ENCODE measurements at places on chromosomes 16 and 17. TPM values are rescaled to one million over a fixed set of nuclear protein-coding genes. Genes with fewer than 3 reads are reported as not detected.

GRCh38 chr17:2909846-2910234 lies 113.6 kb downstream of the RAP1GAP2 start:
- no peaks in the 10 kb centered on the region for H3K4me1 ChIP-seq
- DNase-seq: no peak
- H3K36me3 ChIP-seq: peaks cover 36% of the 10 kb centered on the region
- no peak overlapping the region for H3K4me3 ChIP-seq

DNA sequence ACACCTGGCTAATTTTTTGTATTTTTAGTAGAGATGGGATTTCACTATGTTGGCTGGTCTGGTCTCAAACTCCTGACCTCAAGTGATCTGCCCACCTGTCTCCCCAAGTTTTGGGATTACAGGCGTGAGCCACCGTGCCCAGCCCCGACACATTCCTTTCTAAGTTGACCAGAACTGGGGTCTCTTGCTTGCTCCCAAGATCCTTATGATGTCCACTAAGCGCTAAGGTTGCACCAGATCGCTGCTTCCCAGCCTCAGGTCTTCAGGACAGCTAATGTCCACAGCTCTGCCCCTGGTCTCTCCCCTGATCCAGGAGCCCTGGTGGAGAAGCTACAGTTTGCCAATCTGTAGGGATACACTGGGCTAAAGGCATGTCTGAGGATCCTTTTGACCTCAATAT lies 29.5 kb downstream of the NSMCE1 start:
- no peak overlapping the region for H3K4me3 ChIP-seq
- H3K27me3 ChIP-seq: peaks cover 1% of the 10 kb centered on the region
- no peak for DNase-seq

GRCh38 chr17:81556175-81556691 lies 4.1 kb upstream of the FAAP100 start:
- H3K4me3 ChIP-seq: peak overlapping the region; percentile 50
- H3K27me3 ChIP-seq: peaks cover 8% of the 10 kb centered on the region
- peaks cover 55% of the 10 kb centered on the region for H3K4me1 ChIP-seq
- DNase-seq: peak; percentile 48
- H3K36me3 ChIP-seq: peaks cover 37% of the 10 kb centered on the region

GRCh38 chr17:45976391-45976754 lies 22.7 kb upstream of the STH start:
- H3K4me1 ChIP-seq: no peaks in the 10 kb centered on the region
- no peak overlapping the region for H3K27ac ChIP-seq

DNA sequence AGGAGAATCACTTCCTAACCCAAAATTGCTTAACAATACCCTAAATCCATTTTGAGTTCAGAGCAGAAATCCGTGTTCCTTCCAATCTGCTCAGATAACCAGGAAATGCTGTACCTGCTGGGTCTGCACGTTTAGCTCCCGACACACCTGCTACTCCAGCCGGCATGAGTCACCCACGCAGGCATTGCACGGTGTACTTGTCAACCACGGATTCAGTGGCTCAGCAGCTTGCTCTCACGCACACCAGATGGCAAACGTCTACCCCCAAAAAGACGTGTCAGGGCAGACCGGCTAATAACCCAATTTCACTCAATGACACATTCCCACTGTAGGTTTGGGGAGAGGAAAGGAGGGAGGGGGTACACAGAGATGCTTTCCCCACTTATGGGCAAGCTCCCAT lies 468.1 kb downstream of the SOX9 start:
- H3K4me1 ChIP-seq: peaks cover 32% of the 10 kb centered on the region
- H3K36me3 ChIP-seq: no peaks in the 10 kb centered on the region
- H3K27ac ChIP-seq: no peak overlapping the region
- no peak for DNase-seq
- no peak overlapping the region for H3K4me3 ChIP-seq
- H3K27me3 ChIP-seq: peaks cover 10% of the 10 kb centered on the region

DNA sequence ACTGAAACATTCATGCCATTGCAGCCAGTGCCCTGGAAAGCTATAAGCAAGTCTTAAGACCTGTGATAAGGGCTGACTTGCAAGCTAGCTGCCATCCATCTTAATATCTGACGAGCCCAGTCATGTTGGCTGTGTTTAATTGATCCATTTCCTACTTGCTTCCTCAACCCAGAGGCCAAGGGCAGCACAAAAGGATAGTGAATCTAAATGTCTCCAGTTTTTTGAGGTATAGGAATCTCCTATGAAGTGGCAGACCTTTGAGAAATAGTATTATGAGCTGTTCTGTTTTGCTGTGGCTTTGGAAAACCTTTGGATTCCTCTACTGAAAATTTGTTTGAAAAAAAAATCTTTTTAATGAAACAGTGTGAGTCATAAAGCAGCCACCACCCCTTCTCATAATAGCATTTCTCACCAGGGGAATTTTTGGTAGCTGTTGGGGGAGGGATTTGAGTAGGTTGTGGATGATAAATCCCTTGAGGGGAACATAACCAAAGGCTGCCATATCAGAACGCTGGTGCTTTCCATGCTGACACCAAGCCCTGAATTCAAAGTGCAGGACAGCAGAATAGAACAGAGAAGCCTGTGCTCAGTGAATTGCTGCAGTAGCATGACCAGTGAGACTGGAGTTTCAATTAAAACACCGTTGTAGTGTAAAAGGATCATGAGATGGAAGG lies 12.9 kb downstream of the ZNRF1 start:
- H3K4me3 ChIP-seq: peak overlapping the region; percentile 76
- no peaks in the 10 kb centered on the region for H3K27me3 ChIP-seq
- peaks cover 4% of the 10 kb centered on the region for H3K36me3 ChIP-seq
- H3K4me1 ChIP-seq: peaks cover 47% of the 10 kb centered on the region
- peak; percentile 78 for DNase-seq

DNA sequence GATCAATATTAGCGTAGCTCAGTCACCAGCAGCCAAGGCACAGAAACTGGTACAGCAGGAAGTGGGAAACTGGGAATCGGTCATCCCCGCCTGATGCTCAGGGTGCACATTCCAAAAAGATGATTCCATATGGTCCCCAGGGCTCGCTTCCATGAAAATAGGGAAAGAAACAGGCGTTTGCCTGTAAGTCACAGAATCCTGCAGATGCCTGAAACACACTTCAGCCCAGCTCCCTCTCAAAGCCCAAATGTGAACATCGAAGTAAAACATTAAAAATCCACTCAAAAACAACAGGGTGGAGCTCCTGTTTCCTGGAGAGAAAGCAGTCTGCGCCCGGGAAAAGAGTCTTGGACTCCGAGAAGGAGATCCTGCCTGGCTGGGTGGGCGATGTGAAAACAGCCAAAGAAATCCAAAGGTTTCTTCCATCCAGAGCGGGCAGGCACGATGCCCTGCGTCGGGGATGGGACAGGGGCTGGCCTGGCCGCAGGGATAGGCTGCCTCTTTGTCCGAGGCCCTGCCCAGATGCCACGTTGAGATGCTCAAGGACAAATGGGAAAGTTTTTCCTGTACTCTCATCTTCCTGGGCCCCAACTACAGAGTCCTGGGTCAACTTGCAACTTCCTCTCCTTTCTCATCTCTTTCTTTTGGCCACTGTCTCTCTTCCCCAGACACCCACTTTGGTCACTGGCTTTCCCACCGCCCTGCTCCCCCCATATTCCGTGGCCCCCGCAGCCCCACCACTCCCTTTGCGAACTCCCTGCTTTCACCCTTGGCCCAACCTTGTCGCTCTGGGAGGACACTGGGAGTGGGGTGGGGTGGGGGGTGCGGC lies 743 bp downstream of the WIPI1 start:
- H3K36me3 ChIP-seq: no peaks in the 10 kb centered on the region
- peak; percentile 88 for DNase-seq
- H3K27me3 ChIP-seq: peaks cover 10% of the 10 kb centered on the region
- H3K27ac ChIP-seq: peak overlapping the region; percentile 100

- H3K27me3 ChIP-seq: peaks cover 29% of the 10 kb centered on the region
- H3K4me3 ChIP-seq: no peak overlapping the region
- no peak overlapping the region for H3K27ac ChIP-seq
- no peak for DNase-seq
- no peaks in the 10 kb centered on the region for H3K4me1 ChIP-seq
Measured at GRCh38 chr16:28313587-28313986, 21.3 kb downstream of the SBK1 start.

- no peak for DNase-seq
- H3K27me3 ChIP-seq: no peaks in the 10 kb centered on the region
- H3K4me1 ChIP-seq: no peaks in the 10 kb centered on the region
- H3K36me3 ChIP-seq: peaks cover 11% of the 10 kb centered on the region
- H3K27ac ChIP-seq: no peak overlapping the region
Measured at GRCh38 chr16:74679983-74680382, 13.3 kb upstream of the RFWD3 start.

DNA sequence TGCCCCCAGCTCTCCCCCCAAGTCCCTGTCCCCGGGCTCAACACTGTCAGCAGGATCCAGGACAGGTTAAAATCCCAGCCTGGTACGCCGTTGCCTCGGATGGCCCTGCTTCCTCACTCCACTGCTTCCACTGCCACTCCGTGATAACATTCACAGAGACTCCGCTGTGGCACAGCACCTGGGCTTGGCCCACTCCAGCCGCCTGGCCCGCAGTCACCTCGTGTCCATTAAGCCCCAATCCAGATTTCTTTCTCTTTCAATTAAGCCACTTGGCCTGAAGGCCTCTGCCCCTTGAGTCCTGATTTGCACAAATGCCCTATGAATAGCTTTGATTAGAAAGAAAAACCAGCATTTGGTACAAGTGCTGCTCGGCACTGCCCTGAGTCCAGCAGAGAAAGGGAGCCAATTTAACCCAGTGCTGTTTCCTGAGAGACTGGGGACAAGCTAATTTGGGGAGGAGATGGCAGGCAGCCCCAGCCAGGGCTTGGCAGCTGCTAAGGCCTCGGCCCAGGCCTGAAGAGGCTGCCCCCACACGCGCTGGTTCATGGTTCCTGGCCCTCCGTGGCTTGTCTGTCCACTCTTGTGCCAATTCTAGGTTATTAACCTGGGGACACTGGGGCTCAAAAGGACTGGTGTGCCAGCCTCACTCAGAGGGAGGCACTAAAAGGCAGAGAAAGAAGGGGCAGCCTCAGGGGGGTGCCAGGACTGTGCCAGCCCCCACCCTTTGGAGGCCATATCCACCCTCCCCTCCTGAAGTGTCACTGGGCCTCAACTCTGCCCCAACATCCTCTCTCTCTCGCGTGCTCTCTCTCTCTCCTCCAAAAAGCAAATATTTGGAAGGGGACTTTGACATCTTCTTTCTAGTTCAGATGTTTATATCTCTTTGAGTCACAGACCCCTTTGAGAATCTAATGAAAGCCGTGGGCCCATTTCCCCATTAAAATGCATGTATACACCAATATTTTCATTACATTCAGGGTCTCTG lies 29.8 kb upstream of the SPPL2C start:
- H3K27me3 ChIP-seq: peaks cover 25% of the 10 kb centered on the region
- no peak overlapping the region for H3K4me3 ChIP-seq
- no peak for DNase-seq
- no peaks in the 10 kb centered on the region for H3K36me3 ChIP-seq
- no peaks in the 10 kb centered on the region for H3K4me1 ChIP-seq

- H3K36me3 ChIP-seq: no peaks in the 10 kb centered on the region
- H3K4me3 ChIP-seq: no peak overlapping the region
- no peak overlapping the region for H3K27ac ChIP-seq
- DNase-seq: no peak
- no peaks in the 10 kb centered on the region for H3K4me1 ChIP-seq
- no peaks in the 10 kb centered on the region for H3K27me3 ChIP-seq
Measured at GRCh38 chr16:23999663-24000062, 163.9 kb downstream of the PRKCB start.

GRCh38 chr16:67946128-67946569 lies 2.2 kb upstream of the LCAT start:
- no peaks in the 10 kb centered on the region for H3K4me1 ChIP-seq
- peaks cover 14% of the 10 kb centered on the region for H3K36me3 ChIP-seq
- H3K27ac ChIP-seq: no peak overlapping the region
- H3K4me3 ChIP-seq: no peak overlapping the region
- peaks cover 6% of the 10 kb centered on the region for H3K27me3 ChIP-seq
- DNase-seq: no peak

- H3K4me1 ChIP-seq: peaks cover 20% of the 10 kb centered on the region
- peaks cover 49% of the 10 kb centered on the region for H3K27me3 ChIP-seq
- no peak overlapping the region for H3K27ac ChIP-seq
- no peak overlapping the region for H3K4me3 ChIP-seq
- no peaks in the 10 kb centered on the region for H3K36me3 ChIP-seq
- no peak for DNase-seq
Measured at GRCh38 chr17:57811638-57812280, 38.1 kb downstream of the MRPS23 start.

DNA sequence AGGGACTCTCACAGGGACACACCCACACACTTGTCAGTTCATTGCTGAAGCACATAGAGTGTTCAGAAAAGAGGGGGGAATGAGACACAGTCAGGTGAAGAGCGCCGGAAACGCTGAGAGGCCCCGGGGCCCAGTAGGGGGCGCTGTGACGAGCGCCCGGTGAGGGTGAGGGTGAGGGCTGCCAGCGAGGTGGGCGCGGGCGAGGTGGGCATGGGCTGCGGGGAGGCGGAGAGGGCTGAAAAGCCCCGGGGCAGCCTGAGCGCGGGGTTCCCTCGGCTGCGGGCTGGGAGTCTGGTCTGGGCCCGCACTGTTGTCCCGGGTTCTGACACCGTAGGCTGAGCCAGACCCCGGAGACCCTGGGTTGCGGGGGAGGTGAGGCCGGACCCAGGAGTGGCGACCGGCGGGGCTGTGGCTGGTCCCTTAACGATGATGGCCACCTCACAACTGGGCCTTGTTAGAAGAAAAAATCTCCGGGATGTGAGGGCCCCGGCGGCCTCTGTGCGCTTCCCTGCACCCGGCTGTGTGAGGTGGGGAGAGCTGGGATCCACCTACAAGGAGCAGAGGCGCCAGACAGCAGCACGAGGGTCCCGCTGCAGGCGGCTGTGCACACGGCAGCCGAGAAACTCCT lies 91.4 kb downstream of the C16orf78 start:
- H3K27ac ChIP-seq: no peak overlapping the region
- no peak overlapping the region for H3K4me3 ChIP-seq
- H3K36me3 ChIP-seq: peaks cover 4% of the 10 kb centered on the region
- H3K27me3 ChIP-seq: peaks cover 4% of the 10 kb centered on the region
- no peak for DNase-seq

GRCh38 chr17:68719431-68719830 lies 118.3 kb upstream of the FAM20A start:
- no peak overlapping the region for H3K4me3 ChIP-seq
- no peaks in the 10 kb centered on the region for H3K27me3 ChIP-seq
- DNase-seq: no peak
- H3K36me3 ChIP-seq: no peaks in the 10 kb centered on the region

CCDC43 gene
- total RNA-seq: 32.7 TPM

CRHR1 gene
- total RNA-seq: not detected

OTOP3 gene
- not detected for total RNA-seq

EVPLL gene
- total RNA-seq: not detected

TOX3 gene
- not detected for total RNA-seq

OSBPL7 gene
- 8.0 TPM for total RNA-seq
